Transverse colon (tissue), 4 donors: ENCODE measurements at places on chromosomes 2 and 18.

DNA sequence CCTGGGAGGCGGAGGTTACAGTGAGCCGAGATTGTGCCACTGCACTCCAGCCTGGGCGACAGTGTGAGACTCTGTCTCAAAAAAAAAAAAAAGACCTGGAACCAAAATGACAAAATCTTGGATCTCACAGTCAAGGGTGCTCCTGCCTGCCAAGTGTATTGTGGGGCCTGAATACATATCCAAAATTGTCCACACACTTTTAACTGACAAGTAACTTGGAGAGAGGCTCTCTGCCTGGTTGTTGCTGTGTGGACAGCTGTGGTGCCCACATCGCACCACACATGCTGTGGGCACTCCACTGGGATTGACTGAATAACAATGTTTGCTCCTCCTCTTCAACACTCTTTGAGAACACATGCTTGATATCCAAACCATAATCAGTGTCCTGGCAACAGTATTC is 117.6 kb upstream of the REV1 start:
- no peak for DNase-seq

DNA sequence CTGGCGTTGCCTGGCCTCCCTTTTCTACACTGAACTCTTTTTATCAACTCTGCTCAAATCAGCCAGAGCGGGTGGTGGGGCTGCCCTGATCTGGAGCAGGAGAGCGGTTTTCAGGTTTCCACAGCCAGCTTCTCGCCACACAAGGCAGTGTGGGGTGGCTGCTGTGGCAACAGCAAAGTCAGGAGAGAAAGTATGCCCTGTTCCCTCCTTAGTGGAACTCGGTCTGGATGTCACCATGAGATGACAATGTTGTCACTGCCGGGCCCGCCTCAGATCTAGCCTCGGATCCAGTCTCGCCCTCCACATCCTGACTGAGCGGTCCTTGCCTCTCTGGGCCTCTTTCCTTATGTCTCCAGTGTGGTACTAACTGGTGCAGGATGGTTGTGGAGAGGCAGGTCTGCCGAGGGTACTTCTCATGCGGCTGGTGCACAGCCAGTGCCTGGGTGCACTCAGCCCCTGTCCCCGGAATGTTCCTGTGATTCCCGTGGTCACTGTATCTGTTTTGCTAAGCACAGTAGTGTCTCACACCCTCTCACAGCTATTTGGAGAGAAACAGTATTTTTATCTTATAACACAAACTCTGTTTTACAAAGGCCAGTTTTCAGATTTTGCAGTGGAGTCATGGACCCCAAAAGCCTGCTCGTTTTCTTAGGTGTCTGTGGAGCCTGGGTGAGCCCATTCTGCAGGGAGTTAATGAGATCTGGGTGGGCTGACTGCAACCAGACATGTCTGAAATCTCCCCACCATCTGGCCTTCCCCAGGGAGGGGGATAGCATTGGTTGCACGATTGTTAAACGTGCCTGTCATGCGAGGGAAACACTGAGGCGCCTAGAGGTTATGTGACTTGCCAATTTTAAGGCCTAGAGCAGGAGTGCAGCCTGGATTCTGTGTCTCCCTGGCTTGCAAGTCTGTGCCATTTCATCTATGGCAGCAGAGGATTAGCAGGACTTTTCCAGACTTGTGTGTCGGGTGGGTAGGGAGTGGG is 261.1 kb upstream of the AGAP1 start:
- no peak for DNase-seq

DNA sequence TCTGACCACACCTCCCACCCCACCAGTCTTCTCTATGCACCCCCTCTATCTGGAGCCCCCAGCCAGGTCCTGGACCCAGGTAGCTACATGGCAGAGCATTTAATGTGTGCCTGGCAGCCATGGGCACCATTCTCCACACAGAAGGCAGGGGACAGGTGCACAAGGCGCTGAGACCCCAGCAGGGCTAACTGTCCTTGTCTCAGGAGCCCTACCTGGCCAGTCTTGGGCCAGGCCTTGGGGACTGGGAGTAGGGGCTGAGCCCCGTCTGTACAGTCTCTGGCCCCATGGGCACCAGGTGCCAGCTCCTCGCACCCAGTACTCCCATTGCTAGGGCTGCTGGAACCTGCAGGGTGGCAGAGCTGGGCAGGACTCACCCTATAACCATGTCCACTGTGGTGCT is 2.9 kb downstream of the GNLY start:
- no peak for DNase-seq

DNA sequence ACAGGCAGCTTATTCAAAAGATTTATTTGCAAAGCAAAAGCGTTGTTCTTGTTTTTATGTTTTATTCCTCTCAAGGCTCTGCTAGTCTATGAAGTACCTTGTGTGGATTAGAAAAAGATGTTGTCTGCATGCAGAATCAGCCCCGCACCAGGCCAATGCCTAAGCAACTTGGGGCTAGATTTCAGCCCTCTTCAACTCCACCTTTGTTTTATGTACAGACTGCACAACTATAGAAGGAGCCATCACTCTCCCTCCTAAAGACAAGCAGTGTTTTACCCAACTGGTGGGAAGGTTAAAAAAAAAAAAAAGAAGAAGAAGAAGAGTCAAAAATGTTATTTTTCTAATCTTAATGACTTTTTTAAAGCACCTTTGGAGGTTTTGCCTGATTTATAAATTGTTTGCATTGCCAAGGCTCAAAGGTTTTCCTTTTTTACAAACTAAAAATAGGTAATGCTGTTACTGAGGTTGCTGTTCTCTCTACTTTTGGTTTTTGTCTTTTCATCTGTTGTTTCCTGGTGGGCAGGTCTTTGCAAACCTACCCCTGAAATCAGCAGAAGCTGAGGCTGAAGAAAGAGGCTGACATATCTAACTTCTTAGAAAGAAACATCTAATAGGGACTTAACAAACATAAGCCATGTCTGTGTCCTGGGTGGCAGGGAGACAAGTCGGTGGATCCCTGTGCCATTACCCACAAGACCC is 164.0 kb downstream of the SLC39A10 start:
- no peak for DNase-seq
